ENCODE measurements at places on chromosomes 12 and 14.

DNA sequence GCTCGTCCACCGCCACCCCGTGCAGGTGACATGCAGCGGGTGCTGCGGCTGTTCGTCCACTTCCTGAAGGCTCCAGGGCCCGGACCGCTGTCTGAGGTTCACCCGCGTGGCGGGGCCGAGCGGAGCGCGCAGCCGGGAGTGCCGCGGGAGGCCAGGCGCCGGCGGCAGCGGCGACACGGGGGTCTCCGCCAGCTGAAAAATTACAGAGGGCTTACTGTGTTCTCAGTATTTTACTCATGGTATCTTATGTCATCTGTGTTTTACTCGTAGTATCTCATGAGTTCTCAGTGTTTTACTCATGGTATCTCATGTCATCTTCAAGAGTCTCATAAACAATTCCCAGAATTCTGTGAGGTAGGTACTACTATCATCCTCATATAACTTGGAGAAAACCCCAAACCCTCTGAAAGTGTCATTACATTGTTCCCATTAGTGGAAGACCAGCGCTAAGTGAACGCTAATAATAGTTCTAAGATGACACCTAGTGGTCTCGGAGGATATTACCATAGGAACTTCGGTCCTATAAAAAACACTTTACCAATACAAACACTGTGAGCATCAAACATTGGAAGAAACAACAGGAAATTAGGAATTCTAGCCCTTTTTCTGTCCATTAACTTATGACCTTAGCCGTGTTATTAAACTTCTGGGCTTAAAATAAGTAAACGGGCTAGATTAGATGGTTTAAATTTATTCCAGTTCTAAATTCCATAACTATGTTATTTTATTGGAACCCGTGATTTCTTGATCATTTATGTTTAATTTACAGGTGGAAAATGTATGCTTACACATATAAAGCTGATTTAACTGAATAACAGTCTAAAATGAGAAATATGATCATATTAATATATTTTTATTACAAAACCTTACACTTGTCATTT is 32.4 kb downstream of the AK7 start:
- DNase-seq: peak; percentile 18

DNA sequence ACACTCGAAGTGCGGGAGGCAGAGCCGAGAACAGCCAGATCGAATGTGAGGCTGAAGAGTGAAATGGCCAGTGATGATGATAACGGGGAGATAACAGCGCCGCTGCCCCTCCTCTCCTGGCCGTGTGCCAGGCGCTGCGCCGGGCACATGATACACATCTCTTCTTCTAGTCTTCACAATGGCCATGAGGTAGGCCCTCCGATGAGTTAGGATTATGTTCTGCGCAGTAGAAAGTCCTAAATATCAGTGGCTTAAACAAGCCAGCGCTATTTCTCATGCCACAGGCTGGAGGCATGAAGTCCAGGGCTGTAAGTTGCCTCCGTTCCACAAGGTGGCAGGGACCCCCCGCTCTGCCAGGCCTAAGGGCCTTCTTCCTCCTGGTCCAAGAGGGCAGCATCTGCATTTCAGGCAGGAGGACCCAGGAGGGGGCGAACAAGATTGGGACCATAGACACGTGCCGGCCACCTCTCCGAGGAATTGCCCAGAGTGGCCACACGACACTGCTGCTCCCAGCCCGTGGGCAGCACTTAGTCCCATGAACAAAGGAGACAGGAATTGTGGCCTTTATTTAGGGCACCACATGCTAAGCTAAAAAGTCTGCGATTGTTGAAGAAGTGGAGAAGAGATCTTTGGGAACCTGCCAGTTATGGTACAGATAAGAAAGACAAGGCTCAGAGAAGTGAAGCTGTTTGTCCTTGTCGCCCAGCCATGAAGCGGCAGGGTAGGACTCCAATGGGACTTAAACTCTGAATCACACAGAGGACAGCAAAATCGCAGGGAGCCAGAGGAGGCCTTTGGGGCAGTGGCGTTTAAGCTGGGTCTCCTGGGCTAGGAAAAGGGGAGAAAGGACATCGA is 10.9 kb upstream of the HVCN1 start:
- no peak for DNase-seq

GRCh38 chr12:32854097-32854496 is 42.5 kb downstream of the PKP2 start:
- no peak for DNase-seq

DNA sequence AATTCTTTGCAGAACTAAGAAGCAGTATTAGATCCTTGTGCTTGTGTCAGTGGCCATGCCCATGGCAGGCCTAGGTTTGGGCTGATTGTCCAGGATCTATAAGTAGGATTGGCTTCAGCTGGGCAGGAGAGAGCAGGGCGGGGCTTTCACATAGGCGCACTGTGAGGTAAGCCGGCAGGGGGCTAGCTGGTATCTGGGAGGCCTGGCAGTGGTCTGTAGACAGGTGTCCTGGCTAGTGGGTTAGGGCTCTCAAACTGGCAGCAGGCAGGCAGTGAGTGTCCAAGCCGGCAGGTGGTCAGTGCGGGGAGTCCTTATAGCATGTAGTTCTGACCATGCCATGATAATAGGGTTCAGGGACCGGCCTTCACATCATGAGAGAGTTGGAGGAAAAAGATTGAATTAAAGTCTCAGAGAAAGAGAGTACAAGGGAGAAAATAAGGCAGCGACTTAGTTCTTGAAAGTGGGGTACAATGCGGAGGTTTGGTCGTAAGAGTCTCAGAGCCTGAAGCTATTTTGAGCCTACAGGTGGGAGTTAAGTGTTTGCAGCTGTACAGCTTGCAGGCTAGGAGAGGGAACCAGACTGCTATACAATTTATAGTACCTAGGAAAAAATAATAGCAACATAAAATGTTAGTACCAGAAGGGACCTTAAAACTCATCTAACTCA is 137.4 kb downstream of the TPH2 start:
- DNase-seq: no peak

DNA sequence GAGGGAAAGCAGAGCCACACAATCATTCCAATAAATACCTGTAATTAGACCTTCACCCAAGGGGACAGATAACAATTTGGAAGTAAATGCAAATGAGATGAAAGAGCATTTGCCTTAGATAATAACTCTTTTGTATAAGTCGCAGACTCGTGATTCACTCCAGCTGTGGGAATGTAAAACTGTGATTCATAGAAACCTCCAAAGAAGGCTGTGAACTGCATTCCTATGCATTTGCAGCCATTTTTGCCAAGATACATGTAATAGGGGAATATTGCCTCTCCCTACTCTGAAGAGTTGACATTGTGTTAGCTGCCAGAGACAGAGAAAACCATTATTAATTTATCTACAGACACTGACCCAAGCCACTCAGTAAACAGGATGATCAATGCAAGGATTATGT is 181.9 kb upstream of the ARHGAP5 start:
- DNase-seq: no peak

- DNase-seq: no peak
Observed at GRCh38 chr12:68614105-68614679, 3.5 kb downstream of the RAP1B start.

GRCh38 chr12:21172079-21172478 is 41.1 kb downstream of the SLCO1B1 start:
- no peak for DNase-seq

DNA sequence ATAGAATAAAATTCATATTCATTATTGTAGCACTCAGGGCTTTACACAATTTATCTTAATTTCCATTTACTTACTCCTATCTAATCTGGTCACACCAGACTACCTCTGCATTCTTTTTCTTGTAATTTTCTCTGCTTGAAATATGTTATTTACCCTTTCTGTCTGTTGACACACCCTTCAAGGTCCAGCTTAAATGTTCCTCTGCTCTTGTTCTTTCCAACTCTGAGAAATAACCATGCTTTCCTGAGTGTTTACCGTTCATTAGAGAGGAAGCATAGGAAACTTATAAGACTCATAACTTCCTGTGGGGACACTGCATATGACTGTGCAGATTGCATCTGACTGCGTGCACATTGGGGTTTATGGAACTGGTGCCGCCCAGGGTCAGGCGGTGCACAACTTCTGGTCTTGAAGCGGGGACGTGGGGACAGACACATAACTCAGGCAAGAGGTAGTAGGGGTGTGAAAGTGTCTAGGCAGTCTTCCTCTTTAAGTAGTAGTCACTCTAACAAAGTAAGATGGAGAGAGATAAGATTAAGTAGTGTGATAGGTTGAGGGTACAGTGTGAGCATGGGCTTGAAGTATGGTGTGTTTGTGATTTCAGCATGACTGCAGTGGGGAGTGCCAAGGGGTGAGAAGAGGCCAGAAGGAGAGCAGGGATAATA is 42.6 kb upstream of the FOXJ2 start:
- DNase-seq: no peak

DNA sequence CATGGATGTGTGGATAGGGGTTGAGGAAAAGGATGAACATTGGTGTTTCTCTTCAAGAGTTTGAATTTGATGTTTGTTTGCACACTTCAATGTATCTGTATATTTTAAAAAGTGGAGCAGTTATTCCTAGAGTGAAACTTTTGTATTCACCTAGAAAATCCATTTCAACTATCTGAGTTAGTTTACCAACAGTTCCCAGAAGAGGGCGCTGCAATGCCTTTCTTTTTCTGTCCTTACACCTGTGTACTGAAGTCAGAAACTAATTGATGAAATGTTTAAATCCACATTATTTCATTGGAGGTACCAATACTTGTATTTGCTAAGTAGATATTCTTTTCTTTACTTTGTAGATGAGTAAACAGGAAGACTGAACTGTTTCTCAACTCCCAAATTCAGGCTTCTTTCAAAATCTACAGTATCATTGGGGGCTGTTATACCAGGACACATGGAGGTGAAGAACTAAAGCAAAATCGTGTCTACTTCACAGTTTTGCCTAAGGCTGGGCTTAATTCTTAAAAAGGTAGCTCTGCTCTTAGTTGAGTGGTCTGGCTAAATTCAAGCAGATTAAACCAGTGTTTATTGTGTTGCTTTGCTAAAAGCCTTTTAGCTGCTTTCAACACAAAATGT is 26.6 kb upstream of the KLRB1 start:
- peak; percentile 26 for DNase-seq

GRCh38 chr14:50023671-50024490 is 92.5 kb downstream of the VCPKMT start:
- peak; percentile 66 for DNase-seq

GRCh38 chr14:93528884-93529558 is 98.3 kb downstream of the UNC79 start:
- DNase-seq: no peak

- DNase-seq: no peak
Observed at GRCh38 chr14:59333668-59334067, 131.5 kb downstream of the GPR135 start.

- no peak for DNase-seq
Observed at GRCh38 chr12:93740751-93741150, 63.6 kb downstream of the CRADD start.

DNA sequence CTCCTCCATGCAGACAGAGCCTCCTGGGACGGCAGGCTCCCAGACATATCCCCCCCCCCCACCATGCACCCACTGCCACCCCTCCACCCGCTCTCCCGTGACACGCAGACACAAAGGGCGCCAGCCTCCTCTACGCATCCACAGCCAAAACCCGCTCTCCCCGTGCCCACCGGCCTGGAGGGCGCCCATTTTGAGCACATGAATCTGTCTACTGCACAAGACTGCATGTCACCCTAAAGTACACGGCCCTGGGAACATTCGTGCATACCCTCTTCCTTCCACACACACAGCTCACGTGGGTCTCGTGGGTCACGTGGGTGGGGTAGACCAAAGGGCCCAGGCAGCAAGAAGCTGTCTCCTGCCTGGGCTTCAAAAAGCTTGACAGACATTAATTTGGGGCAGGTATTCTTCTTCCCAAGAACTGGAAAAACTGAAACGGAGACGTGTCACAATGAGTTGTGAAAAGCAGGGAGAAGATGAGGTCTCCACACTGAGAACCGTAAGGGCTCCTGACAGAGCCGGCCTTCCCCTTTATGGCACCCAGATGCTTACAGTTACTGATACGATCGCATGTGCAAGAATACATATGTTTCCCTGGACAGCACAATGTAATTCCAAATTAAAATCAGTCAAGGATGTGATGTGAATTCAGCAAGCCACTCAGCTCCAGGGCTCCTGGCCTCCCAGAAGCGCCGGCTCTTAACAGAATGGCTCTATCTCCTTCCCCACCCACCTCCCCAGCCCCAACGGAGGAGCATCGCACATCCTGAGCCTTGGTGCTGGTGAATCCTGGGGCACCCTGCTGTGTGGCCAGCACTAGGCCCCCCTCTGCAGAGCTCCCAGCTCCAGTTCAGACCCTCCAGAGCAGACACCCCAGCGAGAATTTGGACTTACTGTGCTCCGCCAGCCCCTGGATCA is 1.9 kb downstream of the TGFB3 start:
- DNase-seq: no peak

GRCh38 chr12:131370791-131371347 is 340.0 kb upstream of the SFSWAP start:
- DNase-seq: no peak

GRCh38 chr14:55846826-55847446 is 266.9 kb downstream of the KTN1 start:
- peak; percentile 9 for DNase-seq

- DNase-seq: no peak
Observed at GRCh38 chr12:22228022-22228875, 106.3 kb downstream of the ST8SIA1 start.

DNA sequence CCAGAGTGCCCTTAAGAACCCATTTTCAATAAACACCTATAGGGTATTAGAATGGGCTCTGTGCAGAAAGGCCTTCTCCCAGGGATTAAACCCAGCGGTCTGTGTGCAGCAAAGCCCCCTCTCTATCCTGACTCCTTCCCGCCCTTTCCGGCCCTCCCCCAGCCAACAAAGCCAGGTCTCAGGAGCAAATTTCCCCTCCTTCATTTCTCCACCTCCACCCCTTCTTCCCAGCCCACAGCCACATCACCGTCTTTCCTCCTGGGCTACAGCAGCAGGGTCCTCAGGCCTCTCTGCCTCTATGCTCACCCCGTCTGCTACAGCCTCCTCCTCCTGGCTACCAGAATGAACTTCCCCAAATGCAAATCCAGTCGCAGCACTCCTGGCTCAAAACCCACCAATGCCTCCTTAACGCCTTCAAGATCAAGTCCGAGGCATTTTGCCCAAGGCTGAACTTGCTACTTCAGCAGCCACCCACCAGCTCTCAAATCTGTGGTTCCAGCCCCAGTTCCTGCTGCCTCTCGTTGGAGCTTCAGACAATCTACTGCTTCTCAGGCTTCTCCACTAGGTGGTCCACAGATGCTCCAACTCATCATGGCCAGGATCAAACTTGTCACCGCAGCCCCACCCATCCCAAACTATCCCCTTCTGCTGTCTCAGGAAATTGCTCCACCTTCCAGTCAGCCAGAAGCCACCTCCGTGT is 134.8 kb downstream of the BCL11B start:
- DNase-seq: no peak

DNA sequence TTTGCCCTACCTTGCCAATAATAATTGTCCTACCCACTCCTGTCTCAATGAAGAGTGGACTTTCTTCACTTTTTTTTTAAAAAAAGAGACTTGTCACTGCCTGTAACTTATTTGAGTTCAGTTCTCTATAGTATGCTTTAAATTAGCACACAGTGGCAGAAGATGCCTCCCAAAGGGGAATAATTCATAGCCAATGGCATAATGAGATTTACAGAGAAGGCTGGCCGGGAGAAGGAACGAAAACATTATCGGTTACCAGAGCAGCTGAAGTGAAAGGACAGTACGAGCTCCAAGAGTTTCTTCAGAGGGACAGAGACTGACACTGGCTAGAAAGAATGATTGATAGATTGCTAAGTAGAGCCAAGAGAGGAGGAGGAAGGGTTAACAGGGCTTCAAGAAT is 356.3 kb downstream of the EMP1 start:
- no peak for DNase-seq

- DNase-seq: no peak
Observed at GRCh38 chr14:68165274-68165843, 345.8 kb downstream of the RAD51B start.
